AG09319 (cell line): ENCODE measurements at places on chromosomes 12 and 14.

- DNase-seq = no peak
Observed at GRCh38 chr14:49880267-49881064, 12.4 kb upstream of the ARF6 start.

DNA sequence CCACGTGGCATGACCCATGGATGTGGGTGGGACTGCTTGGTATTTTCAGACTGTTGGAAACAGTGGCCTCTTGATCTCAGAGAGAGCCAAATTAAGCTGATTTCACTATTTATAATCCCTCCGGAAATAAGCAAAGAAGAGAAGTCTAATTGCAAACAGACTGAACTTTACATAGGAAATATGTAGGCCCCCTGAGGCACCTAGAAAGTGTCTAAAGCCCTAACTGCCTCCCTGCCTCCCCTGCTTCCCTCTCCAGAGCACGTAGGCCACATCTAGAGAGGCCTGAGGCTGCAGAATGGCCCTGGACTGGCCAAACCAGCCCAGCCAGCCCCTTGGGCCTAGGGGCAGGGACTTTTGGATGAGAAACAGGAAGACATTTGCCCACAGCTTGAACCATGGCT lies 123.8 kb downstream of the ZFP36L1 start:
- DNase-seq = no peak

- no peak for DNase-seq
Observed at GRCh38 chr12:25025260-25025659, 76.4 kb upstream of the BCAT1 start.

GRCh38 chr12:78977304-78977867 lies 112.8 kb downstream of the SYT1 start:
- DNase-seq = no peak
